Effector memory CD4-positive, alpha-beta T cell (primary cell): ENCODE measurements at places on chromosomes 12 and 14.

GRCh38 chr12:67661311-67662021 is 12.9 kb downstream of the DYRK2 start:
- DNase-seq, result no peak

DNA sequence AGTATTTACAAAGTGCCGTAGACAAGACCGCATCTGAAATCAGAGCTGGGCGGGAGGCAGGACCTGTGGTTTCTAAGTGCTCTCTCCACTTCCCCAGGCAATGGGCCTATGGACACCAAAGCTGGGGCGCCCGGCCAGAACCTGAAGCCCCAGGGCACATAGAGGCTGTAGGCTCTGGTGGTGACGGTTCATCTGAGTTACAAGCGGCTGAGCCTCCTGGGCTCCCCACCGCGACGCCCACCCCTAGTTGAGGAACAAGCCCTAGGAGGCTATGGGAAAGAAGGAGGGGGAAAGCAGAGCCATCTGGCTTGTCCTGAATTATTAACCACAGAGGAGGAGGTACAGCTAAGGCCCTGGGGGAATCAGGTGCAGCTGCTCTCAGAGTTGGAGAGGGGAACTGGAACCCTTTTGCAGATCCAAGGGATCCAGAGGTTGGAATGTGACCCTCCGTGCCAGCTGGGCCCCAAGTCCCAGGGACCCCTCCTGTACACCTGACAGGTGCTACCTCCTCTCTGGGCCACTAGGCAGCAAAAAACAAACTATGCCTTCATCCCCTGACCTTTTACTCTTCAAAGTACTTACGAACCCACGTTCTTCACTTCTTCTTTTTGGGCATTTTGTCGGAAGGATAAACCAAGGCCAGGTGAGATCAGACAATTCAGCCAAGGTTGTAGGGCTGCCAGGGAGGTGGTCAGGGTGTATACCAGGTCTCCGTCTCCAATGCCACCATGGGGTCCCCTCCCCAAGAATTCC is 77.2 kb downstream of the ARL6IP4 start:
- DNase-seq, result no peak

- no peak for DNase-seq
Measured at GRCh38 chr14:33930439-33930838, 20.4 kb downstream of the EGLN3 start.

DNA sequence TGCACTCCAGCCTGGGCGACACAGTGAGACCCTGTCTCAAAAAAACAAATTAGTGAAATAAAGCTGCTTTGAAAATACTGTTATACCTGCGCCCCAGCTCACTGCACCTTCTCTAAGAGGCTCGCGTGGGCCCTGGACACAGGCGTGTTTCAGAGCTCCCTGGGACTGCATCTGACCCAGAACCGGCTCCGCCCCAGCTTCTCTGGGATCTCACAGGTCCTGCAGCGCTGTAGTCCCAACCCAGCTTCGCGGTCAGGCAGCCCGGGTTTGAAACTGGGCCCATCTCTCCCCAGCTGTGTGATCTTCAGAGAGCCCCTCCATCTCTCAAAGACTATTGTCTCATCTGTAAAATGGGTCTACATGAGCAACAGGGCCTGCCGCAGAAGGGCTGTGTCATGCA is 7.5 kb downstream of the RIMBP2 start:
- DNase-seq, result no peak

GRCh38 chr14:74029136-74029535 is 10.0 kb downstream of the BBOF1 start:
- no peak for DNase-seq

GRCh38 chr12:32205731-32206130 is 99.1 kb downstream of the BICD1 start:
- no peak for DNase-seq

DNA sequence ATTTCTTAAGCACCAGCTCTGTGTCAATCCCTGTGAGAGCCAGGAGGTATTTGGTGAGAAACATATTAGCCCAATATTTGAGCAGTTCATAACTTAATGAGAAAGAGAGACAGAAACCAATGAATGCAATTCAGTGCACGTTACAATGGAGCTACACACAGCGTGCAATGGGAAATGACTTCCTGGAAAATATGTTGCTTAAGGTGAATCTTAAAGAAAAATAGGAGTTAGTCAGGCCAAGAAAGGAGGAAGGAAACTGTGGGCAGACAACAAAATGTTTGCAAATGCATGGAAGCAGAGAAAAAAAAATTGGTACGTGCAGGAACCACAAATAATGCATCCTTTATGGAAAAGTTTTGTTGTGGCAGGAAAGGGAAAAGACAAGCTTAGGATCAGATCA is 481.7 kb downstream of the BCAT1 start:
- no peak for DNase-seq

DNA sequence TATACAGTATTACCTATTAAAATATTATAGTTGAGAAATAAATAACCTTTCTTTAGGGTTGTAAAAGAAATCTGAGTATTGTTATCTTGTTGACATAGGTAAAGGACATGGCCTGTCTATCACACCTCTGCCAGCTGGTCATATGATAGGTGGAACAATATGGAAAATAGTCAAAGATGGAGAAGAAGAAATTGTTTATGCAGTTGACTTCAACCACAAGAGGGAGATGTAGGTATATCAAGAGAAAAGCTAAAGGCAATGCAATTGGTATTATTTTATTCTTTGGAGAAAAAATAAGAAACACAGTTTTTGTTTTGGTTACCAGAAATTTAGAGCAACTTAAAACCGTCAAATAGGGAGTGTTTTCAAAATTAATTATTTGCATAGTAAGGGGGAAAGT is 13.5 kb downstream of the CPSF2 start:
- DNase-seq, result no peak

DNA sequence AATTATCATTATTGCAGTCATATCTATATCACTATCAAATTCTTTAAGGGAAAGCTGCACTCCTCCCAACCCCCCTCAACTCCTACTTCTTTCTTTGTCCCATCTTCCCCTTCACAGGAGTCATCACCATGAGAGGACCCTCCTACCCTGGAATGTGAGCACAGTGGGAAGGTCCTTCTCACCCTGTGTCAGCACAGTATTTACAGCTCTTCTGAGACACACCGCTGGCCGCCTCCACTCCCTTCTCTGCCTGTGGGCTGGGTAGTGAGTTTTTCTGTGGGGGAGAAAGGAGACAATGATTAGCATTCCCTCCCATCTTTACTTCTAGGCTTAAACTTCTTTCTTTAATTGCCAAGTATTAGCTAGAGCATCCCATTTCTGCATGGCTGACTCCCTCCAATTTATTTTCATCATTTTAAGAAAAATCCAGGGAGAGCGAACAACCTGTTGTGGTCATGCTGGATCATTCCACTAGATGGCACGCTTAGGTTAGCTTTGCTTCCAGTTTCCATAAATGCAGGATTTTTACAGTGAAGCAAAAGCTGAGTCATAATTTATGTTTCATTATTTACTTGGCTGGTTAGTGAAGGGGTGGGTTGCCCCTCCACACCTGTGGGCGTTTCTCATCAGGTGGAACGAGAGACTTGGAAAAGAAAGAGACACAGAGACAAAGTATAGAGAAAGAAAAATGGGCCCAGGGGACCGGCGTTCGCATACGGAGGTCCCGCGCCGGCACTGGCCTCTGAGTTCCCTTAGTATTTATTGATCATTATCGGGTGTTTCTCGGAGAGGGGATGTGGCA is 188.5 kb downstream of the ALX1 start:
- no peak for DNase-seq

DNA sequence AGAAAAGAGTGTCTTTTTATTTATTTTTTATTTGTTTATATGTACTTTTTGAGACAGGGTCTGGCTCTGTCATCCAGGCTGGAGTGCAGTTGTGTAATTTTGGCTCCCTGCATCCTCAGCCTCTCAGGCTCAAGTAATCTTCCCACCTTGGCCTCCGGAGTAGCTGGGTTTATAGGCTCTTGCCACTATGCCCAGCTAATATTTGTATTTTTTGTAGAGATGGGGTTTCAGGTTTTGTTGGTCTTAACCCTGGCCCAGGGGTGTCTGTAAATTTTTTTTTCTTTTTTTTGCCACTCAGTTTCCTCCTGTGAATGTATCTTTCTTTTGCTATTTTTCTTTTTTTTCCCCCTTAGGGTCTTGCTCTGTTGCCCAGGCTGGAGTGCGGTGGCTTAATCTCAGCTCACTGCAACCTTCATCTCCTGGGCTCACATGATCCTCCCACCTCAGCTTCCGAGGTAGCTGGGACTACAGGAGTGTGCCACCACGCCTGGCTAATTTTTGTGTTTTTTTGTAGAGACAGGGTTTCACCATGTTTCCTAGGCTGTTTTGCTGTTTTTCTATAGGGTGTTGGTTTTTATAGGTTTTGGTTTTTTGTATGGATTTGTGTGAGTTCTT is 11.0 kb downstream of the RCOR1 start:
- no peak for DNase-seq

DNA sequence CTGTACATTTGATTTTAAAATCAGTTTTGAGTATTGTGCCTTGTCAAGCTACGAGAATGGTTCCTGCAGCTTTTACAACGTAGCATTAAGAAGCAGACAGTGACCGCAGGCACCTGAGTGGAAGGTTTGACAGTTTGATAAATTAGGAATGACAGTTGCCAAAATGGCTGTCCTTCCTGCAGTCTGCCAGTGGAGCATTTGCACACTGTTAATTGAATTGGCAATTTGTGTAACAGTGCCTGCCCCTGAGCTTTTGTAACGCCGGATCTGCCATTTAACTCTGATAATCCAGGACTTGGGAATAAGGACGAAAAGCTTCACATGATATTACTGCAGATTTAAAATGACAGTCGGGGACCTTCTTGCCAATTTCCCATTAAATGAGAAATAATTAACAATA is 385.3 kb downstream of the NPAS3 start:
- no peak for DNase-seq

DNA sequence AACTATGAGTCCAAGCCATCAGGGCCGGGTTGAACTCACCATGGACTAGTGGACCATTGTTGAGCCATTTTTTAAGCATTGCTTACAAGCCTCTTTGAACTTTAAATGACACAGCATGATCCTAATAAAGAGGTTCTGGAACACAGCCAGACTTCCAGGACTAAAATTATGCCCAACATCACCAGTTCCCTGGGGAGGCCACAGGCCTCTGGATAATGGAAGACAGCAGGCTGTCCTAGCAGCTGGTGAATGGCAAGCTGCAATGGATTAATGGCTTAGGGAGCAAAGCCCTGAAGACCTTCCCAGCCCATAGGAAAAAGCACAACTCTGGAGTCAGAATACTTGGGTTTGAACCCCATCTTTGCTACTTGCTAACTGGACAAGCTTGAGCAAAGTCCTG is 71.3 kb downstream of the FLRT2 start:
- DNase-seq, result no peak

- DNase-seq, result no peak
Measured at GRCh38 chr14:41289025-41289424, 317.7 kb upstream of the LRFN5 start.

- no peak for DNase-seq
Measured at GRCh38 chr12:111076611-111077451, 156.5 kb upstream of the MYL2 start.

DNA sequence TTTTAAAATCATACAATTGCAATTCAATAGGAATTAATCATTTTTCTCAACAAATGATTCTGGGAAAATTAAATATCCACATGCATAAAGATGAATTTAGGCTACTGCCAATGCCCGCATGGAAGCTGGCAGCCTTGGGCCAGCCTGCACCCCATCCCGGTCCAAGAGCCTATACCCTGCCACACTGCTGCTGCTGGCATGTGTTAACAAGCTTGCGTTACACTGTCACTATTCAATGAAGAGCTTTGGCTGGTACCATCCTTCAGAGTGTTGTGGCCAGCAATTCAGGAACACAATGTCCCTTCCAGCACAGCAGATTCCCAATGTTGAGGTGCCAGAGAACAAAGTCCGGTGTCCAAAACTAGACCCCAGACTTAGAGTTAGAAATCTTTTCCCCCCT is 13.6 kb upstream of the TAS2R14 start:
- no peak for DNase-seq

- no peak for DNase-seq
Measured at GRCh38 chr12:121144416-121144914, 11.8 kb downstream of the P2RX7 start.

- DNase-seq, result no peak
Measured at GRCh38 chr14:30982533-30982932, 42.9 kb upstream of the AP4S1 start.

DNA sequence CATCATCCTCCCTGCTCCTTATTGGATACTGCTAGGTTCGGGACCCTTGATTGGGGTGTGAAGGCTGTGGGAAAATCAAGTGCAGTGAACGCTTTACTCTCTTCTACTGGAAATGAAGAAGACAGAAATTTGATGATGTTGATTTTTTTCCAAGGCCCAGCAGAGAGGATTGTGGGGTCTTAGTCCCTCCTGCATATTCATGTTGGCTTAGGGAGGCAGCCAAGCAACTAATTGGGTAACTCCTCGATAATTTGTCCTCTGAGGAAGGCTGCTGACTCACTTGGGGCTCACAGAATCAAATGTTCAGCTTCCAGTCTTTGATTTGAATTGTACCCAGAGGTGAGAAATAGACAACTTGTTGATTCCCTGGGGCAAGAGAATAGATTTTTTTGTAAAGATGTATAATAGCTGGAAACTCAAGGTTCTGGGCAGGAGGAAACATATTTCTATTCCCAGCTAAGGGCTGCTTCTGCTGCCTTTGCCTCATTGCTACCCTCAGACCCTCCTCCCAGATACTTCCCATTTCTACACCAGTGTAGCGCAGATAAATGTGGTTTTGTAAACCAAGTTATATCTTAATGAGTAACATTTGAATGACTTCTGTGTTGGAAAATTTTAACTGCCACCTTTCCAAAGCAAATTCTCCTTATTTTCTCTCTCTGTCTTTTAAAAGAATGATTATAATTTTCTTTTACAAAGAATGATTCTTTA is 21.7 kb downstream of the NEUROD4 start:
- DNase-seq, result no peak

GRCh38 chr12:14576896-14577295 is 9.2 kb upstream of the PLBD1 start:
- DNase-seq, result no peak

DNA sequence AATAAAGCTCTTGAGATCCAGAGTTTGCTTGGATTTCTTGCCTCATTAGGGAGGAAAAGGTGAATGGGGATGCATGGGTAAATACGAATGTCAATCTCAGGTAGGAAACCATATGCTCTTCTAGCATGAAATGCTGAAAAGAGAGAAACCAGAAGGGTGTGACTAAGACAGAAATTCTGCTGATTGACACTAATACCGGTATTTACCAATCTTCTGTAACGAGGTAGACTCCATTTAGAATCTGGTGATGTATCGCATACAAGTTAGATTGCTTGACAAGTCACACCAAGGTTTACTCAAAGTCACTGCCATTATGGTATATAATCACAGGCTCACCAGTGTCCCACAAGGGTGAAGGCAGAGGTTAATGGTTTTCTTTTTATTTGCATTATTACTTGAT is 337.9 kb downstream of the NRXN3 start:
- no peak for DNase-seq
